ENCODE measurements at places on chromosomes 3 and 15.
A peak's percentile ranks its signal among the peaks of the same experiment; 100 is the strongest.

DNA sequence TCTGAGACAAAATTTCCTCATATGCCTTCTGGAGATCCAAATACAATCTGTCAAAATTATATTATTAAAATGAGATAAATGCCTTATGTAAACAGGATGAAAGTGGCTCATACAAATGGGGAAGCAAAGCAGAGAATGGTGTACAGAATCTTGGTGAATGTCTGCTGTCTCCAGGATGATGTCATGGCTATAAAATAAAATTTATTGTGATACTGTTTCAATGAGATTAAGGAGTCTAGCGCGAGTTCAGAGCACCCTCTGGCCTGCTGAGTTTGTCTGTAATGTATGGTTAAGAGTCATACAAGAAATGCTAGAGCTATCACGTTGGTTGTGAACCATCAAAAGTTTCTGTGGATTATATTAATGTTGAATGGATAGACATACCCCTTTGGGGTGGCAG lies 359.7 kb downstream of the EFHB start:
- no peak for DNase-seq

DNA sequence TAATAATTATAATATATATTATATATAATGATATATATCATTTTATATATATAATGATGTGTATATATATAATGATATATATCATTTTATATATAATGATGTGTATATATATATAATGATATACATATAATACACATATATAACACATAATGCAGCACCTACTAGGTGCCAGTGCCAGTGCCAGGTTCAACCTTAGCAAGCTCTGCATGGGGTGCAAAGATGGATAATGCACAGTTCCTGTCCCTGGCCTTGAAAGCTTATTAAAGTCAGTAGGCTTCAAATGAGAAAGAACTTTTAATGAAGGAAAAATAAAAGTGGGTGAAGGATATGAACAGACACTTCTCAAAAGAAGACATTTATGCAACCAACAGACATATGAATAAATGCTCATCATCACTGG lies 192.7 kb upstream of the SLC2A2 start:
- no peak for DNase-seq

DNA sequence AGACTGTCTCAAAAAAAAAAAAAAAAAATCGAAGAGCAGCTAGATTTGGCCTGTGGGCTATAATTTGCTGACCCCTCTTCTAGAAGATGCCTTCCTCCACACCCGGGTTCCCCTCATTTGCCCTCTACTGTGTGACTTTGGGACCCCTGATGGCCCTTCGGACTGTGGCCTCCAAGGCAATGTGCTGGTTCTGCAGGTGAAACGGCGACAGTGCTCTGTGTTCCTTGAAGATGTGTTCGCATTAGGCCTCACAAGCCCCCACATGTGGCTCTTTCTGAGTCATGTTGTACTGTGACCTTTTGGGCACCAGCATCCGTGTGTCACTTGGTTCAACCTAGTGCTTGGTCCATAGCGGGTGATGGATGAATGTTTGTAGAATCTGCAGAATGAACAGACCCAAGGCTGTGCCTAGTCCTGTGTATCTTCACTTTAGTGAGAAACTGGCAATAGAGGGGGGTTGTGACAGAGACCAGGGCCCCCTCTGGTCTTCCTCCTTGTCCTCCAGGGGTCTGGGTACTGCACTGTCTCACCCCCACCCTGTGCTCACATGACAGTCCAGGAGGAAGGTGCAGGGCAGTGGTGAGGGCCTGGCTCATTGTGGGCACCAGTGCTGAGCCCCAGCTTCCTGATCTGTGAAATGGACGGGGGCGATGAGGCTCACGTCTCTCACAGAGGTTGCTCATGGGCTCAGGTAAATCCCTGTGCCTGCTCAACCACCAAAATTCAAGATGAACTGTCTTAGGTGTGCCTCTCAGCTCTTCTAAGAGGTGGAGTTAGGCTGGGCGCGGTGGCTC lies 22.7 kb downstream of the GOLGA6L2 start:
- DNase-seq, result peak; percentile 36

- no peak for DNase-seq
Measured at GRCh38 chr3:182385356-182385755, 407.9 kb upstream of the ATP11B start.

- no peak for DNase-seq
Measured at GRCh38 chr15:73956743-73957135, 30.5 kb downstream of the LOXL1 start.

GRCh38 chr3:110562621-110563020 lies 509.0 kb upstream of the NECTIN3 start:
- no peak for DNase-seq

GRCh38 chr15:85542895-85543331 lies 162.5 kb downstream of the AKAP13 start:
- no peak for DNase-seq
